ENCODE measurements at places on chromosomes 12 and 14.
A peak's percentile ranks its signal among the peaks of the same experiment; 100 is the strongest.

DNA sequence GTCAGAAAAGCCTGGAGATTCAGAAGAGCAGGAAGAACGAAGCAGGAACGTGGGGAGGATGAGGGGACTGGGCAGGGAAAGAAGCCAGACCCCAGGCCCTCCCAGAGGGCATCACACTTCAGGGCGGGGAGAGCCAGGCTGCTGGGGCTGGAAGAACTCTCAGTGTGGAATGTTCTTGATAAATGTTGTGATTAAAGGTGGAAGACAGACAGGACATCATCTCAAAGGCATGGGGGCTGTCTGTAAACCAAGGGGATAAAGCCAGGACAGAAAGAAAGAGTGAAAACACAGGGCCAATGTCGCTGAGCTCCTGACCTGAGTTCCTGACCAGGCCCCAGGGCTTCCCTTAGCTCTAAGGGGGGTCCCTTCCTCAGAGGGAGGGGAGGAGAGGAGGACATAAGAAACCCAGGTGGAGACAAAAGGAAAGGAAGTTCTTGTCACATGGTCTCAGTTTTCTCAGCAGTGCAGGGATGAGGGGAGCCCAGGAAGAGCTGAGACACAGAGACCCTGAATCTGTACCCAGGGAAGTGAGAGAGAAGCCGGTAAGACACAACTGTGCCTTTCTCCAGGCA lies 56.3 kb downstream of the SETD3 start:
- DNase-seq, result peak; percentile 54

DNA sequence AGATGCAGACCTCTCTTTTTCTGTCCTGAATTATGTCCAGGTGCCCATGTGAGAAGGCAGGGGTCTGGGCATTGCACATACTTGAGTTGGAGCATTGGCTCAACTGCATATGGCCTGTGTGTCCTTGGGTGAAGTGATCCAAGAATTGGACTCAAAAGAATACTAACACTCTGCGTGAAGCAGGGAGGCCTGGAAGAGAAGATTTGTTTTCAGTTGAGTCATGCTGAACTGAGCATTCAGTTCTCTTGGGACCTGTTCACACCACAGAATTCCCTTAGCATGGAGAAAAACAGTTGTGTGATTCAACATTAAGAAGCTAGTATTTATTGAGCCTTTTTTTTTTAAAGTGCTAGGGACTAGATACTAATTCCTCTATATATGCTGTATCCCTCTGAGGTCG lies 164.7 kb upstream of the TBX3 start:
- no peak for DNase-seq

DNA sequence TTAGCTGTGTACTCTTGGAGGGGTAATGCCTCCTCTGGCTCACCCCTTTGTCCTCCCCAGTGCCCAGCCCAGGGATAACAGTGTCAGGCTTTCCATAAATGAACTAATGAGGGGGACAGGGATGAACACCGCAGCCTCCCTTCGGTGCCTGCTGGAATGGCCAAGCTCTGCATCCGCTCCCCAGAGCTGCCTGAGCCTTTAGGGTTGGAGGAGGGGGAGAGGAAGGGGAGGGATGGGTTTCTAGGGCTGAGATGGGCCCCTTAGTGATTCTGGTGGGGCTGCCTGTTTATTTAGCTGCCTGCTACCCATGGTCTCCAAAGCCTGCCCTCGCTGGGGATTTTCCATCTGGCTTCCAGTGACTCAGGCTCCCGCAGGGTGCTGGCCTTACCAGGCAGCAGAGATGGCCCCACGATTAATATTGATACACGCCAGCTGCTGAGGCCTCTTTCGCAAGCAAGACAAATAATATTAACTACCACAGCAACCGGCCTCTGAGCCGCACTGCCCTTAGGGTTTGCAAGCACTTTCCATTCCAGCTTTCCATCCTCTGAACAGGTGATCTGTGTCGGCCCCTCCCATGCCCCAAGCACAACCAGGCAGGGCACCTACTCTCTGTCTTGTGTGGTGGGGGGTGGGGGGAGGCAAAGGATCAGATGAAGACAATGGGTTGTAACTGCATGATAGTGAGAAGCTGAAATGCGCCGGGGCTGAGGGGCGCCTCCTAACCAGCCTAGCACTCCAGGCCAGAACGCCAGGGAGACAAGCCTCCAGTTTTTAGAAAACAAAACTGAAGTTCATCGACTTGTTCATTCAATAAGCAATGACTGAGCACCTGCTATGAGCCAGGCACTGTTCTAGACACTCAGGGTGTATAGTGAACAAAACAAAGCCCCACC lies 56.7 kb downstream of the C14orf132 start:
- DNase-seq, result peak; percentile 95

DNA sequence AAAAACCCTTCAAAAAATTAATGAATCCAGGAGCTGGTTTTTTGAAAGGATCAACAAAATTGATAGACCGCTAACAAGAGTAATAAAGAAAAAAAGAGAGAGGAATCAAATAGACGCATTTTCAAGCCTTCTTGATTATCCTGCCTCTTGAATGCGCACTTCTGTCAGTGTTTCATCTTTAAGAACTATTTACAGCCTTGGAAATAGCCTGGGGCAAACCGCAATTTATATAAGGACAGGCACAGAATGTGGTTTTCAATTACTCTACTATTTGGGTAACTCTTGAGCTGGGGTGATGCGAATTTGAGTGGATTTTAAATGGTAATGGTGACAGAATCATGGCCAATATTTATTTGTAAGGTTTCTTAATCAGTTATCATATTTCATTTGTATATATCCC lies 179.1 kb upstream of the OTX2 start:
- DNase-seq, result no peak

DNA sequence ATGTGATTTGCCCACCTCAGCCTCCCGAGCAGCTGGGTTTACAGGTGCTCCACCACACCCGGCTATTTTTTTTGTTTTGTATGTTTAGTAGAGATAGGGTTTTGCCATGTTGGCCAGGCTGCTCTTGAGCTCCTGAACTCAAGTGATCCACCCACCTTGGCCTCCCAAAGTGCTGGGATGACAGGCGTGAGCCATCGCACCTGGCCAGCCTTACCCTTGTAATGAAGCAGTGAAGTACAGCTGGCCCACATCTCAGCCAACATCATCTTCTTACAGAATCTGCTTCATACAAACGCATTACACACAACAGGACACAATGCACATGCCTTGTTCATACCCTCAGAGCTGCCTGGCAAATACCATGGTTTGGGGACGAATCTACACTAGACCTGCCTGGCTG lies 31.3 kb upstream of the CHFR start:
- DNase-seq, result no peak

DNA sequence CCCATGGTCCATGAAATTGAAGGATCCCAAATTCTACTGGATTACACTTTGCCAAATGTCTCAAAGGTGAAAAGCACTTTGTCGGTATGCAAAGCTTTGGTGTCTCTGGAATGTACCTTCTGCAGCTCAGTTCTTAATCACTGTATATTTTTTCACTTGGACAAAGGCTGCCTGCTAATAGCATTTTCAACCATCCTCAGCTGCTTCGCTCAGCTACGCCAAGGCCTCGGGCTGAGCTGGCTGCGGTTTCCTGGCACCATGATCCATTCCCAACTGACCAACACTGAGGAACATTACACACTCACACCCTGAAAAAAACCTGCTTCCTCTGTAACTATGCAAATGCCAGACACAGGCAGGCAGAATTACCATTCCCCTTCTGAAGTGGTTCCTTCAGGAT lies 335.2 kb downstream of the DPF3 start:
- DNase-seq, result peak; percentile 66

GRCh38 chr12:82176761-82177490 lies 181.3 kb downstream of the CCDC59 start:
- peak; percentile 1 for DNase-seq

DNA sequence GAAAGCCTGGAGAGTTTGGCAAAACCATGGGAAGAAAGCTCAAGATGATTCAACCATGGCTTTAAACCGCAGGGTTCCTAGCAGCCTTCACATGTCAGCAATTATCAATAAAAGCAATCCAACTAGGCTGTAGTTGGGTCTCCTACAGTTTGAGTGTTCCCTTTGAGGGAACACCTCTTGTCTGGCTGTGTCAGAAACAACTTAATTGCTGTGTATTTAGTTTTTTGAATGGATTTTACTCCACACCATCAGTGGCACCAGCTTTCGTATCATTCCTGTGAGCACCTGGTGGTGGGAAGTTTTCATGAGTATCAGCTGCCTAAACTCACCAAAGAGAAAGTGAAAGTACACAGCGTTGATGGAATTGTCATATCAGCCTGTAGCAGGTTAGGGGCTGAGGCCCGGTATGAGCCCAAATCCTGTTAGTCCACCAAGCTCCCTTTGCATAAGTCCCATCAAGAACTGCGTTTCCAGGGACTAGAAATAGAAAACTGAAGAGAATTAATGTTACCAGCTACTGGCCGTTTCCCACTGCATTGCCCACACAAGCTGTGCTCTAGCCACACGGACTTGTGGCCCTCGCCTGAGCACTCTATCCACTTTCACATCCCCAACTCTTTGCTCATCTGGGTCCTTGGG lies 10.9 kb upstream of the IL26 start:
- no peak for DNase-seq

DNA sequence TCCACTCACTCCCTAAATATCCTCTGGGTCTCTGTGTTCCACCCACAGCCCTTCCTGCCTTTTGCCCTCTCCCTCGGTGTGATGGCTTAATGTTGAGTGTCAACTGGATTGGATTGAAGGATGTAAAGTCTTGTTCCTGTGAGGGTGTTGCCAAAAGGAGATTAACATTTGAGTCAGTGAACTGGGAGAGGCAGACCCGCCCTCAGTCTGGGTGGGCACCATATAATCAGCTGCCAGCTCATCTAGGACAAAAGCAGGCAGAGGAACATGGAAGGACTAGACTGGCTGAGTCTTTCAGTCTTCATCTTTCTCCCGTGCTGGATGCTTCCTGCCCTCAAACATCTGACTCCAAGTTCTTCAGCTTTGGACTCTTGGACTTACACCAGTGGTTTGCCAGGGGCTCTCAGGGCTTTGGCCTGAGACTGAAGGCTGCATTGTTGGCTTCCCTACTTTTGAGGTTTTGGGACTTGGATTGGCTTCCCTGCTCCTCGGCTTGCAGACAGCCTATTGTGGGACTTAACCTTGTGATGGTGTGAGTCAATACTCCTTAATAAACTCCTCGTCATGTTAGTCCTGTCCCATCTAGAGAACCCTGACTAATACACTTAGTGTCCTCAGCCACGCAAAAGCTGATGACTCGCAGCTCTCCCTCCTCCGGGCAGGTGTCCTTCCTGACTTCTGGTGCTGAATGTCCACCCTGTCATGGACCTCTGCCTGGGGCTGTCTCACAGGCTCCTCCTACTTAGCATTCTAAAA lies 5.9 kb downstream of the DGLUCY start:
- peak; percentile 53 for DNase-seq

GRCh38 chr14:71130491-71131179 lies 223.4 kb downstream of the PCNX1 start:
- peak; percentile 93 for DNase-seq

GRCh38 chr14:28381656-28382055 lies 384.9 kb upstream of the FOXG1 start:
- DNase-seq, result no peak

GRCh38 chr12:72472350-72472749 lies 200.2 kb downstream of the TRHDE start:
- no peak for DNase-seq

DNA sequence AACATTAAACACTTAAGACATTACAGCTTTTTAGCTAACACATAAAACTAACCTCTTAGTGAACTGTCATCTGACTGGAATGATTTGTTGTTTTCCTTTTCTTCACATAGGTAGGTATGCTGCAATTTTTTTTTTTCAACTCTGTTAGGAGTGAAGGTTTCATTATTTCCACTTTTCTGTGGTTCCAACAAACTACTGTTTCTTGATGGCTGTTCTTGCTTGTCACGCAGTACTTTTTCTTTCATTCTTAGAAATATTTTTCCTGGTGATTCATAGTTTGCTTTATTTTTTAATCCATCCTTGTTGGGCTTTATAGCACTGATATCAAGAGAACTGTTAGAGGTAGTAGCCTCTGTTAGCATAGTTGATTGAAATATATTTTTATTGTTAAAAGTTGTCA lies 6.3 kb downstream of the MIS18BP1 start:
- no peak for DNase-seq

DNA sequence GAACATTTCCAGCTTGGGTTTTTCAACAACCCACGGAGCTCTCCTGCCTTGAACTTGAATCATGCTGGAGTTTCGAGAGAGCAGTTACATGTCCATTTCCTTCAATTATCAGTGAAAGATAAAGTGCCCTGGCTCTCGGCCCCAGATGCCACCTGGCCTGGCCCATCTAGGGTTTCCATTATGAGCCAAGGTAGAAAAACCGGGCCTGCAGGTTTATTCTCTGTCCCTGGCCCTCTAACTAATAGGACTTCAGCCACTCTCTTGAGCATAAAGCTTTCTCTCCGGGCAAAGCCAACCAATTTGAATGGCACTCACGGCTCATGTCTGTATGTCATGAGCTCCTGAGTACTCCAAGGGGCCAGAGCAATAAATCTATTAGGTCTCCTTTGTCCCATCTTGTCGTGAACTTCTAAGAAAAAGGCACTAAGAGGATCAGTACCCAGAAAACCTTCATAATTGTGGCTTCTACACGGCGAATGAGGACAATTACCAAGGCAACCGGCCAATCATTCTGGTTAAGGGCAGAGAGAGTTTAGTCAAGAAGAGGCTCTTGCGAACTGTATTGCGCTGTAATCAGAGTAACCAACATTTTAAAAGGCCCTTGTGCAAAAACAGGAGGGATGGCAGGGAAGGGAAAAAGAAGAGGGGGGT lies 392.3 kb downstream of the MED13L start:
- DNase-seq, result peak; percentile 9

GRCh38 chr12:3140284-3140683 lies 63.1 kb downstream of the TSPAN9 start:
- no peak for DNase-seq

DNA sequence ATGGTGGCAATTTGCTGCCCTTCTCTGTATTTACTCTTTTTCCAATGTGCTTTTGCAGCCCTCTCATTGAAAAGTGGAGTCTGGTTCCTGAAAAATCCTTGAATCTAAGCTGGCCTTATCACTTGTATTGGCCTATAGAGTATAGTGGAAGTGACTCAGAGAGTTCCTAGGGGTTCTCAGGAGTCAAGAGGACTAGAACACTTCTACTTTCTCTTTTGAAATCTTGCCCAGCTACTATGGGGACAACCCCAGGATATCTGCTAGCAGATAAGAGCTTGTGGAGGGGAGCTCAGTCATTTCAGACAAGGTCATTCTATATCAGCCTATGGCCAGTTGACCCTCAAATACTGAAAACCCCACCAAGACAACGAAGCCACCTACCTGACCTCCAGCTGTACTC lies 26.7 kb upstream of the WSCD2 start:
- DNase-seq, result no peak

DNA sequence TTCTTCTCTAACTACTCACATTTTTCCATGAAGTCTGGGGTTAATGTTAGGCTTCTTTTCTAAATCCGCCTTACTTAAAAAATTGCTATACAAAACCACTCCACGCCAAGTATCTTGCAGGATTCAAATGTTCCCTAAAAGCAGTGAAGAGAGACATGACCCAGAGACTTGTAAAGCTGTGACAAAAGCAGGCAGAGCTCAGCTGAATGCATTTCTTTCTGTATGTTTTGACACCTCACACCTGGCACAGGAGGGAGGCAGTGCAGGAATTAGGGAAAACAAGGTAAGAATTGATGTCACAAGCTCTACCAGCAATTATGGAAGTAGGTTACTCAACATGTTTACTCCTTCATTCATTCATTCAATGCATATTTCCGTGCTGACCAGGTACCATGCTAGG lies 295.0 kb downstream of the RPAP3 start:
- DNase-seq, result peak; percentile 54

- DNase-seq, result no peak
These were observed 140.8 kb downstream of the ERC1 start for GRCh38 chr12:1131811-1132224.

Data from trophoblast cell (in vitro differentiated cells and primary cell).